ENCODE measurements at places on chromosomes 3 and 15.

DNA sequence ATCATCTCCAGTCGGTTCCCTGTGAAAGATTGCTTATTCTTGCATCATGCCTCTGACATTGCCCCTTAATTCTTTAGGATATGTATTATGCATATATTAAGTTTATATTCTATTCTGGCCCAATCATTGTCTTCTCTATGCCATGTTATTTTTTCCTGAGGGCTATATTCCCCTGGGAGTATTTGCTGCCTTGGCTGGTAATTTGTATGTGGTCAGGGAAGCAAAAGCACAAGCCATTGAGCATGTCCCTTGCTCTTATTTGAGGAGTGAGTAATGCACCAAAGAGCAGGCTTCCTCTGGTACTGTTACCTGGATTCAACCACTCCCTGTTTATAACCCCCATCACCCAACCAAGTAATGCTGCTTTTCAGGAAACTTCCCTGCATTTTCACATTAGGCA, 36.3 kb downstream of the STAC start:
- DNase-seq: no peak

DNA sequence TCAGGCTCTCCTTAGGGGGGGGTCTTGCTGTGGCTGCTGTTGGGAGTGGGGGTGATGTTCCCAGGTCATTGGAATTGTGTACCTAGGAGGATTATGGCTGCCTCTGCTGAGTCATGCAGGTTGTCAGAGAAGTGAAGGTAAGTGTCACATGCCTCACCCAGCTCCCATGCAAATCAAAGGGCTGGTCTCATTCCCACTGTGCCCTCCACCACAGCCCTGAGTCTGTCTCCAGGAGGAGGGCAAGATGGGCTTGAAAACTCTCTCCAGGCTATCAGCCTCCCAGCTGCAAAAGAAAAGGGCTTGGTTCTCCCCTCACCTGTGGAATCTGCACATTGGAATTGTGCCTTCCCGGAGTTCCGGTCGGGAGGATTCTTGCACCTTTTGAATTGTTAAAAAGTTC, 580.5 kb downstream of the NSUN3 start:
- no peak for DNase-seq

- no peak for DNase-seq
Observed at GRCh38 chr15:31806106-31806505, 224.2 kb upstream of the CHRNA7 start.

GRCh38 chr3:104870276-104870675, 496.4 kb upstream of the ALCAM start:
- no peak for DNase-seq

- DNase-seq: no peak
Observed at GRCh38 chr15:78083186-78083585, 5.7 kb upstream of the TBC1D2B start.

- peak; percentile 51 for DNase-seq
Observed at GRCh38 chr15:99486371-99487336, 79.1 kb upstream of the MEF2A start.

GRCh38 chr3:177109688-177110330, 87.5 kb downstream of the TBL1XR1 start:
- no peak for DNase-seq

GRCh38 chr3:53938645-53939044, 47.0 kb upstream of the SELENOK start:
- peak; percentile 15 for DNase-seq

- no peak for DNase-seq
Observed at GRCh38 chr3:126033051-126033745, 50.7 kb downstream of the SLC41A3 start.

- DNase-seq: no peak
Observed at GRCh38 chr15:64678126-64678819, 97.1 kb downstream of the RBPMS2 start.

DNA sequence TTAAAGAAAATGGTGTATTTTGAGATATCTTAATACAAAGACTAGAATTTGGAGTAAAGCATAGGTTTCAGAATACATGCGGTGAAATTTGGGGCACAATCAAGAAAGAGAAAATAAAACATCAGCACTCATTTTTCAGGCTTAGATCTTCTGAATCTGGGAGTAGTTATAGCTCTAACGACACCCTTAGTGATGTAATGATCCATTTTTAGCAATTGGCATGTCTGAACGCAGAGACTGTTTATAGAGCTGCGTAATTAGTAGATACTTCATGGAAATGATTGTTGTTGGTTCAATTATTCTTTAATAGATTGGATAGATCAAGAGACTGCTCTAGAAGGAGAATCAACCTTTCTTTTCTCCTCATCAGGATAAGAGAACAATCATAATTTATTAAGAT, 47.5 kb upstream of the SNRK start:
- no peak for DNase-seq

DNA sequence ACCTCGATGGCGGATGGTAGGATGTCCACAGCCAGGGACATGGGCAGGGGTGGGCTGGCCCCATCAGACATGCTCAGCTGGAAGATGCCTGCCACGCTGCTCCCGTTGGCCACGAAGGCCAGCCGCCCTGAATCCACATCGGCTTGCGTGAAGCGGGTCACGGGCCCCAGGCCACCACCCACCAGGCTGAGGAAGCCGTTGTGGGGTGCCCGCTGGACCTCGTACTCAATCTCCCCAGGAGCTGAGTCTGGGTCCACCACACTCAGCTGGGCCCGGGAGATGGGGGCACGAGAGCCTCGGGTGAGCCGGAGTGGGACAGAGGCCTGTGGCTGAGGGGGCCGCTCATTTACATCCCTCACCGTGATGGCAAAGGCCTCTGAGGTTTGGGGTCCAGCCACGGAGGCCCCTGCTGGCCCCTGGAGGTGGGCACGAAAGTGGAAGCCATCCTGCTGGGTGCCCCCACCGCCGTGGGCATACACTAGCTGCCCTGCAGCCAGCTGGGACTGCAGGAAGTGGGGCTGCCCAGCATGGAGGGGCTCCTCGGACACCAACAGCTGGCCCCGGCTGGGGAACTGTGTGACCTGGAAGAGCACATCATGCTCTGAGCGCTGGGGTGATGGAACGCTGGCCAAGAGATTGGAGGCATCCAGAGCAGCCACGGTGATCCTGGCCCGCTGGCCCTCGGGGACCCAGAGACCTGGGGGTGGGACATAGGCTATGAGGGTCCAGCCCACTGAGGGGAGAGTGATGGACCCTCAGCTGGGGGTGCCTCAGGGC, 29.2 kb downstream of the SNX33 start:
- no peak for DNase-seq

- no peak for DNase-seq
Observed at GRCh38 chr3:177396733-177397132, 199.5 kb upstream of the TBL1XR1 start.

- peak; percentile 85 for DNase-seq
Observed at GRCh38 chr3:175082631-175083030, 223.5 kb downstream of the NAALADL2 start.

DNA sequence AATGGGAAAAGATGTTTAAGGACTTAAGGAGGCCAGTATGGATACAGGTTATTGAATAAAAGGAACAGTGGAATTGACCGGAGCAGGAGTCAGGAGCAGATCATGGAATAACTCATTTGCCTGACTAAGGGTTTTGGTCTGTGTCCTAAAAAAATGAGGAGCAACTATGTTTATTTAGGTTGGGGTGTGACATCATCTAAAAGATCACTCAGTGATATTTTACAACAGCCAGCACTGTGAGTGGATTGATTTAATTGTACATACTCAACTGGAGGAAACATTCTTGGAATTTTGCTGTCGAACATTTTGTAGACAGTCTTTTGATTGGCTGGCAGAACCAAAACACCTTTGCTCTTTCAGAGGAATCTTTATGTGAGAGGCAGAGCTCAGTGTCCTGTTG, 348.6 kb upstream of the CDIN1 start:
- no peak for DNase-seq

- DNase-seq: no peak
Observed at GRCh38 chr3:23390446-23390845, 187.3 kb downstream of the UBE2E2 start.

DNA sequence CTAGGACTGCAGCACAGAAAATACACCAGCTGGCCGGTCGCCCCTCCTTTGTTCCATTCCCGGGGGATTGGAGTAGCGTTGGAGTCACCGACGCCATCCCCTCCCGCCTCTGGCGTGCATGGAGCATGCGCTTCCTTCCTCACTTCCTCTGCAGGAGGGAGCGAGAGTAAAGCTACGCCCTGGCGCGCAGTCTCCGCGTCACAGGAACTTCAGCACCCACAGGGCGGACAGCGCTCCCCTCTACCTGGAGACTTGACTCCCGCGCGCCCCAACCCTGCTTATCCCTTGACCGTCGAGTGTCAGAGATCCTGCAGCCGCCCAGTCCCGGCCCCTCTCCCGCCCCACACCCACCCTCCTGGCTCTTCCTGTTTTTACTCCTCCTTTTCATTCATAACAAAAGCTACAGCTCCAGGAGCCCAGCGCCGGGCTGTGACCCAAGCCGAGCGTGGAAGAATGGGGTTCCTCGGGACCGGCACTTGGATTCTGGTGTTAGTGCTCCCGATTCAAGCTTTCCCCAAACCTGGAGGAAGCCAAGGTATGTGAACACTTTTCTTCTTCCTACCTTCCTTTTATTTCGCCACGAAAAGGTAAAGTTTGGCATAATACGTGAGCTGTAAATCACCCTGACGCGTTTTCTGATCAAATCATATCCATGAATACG, at the start of gene SCG3:
Gene SCG3, plus strand, starts transcription at position 201 of the 661 bp plus-strand sequence. Its CDS starts 253 bp downstream, at position 454.
- peak; percentile 86 for DNase-seq

- DNase-seq: no peak
Observed at GRCh38 chr3:126459111-126459762, 16.5 kb downstream of the ZXDC start.

- DNase-seq: peak; percentile 53
Observed at GRCh38 chr3:28575100-28575745, 226.6 kb upstream of the AZI2 start.

GRCh38 chr15:74182131-74182530, 8.6 kb downstream of the ISLR start:
- no peak for DNase-seq

GRCh38 chr15:55694652-55695150, 48.3 kb downstream of the PRTG start:
- no peak for DNase-seq

DNA sequence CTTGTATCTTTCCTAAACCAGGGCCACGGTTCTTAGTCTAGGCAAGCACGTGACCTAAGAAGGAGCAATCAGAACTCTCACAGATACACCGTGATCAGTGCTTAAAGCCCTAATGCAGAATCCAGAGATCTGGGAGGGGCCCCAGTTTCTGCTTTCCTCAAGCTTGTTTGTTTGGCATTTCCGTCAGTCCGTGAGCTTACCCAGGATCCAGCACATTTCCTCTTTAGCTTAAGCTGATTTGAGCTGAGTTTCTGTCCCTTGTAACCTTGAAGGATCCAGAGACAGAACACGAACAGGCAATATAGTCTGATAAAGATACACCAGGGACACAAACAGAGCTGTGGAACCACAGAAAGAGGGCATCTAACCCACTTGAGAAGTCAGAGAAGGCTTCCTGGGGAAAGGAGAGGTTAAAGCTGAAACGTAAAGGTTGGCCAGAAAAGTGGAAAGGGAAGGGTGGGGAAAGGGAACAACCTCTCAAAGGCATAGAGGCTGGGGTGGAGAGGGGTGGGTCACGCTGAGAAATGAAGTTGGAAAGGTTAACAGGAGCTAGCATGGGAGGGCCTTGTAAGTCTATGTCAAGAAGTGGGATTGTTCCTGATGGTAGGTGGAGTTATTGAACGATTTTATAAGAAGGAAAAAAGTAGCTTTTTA, 42.1 kb upstream of the RARB start:
- no peak for DNase-seq

GRCh38 chr3:87025661-87026645, 35.0 kb upstream of the VGLL3 start:
- no peak for DNase-seq

DNA sequence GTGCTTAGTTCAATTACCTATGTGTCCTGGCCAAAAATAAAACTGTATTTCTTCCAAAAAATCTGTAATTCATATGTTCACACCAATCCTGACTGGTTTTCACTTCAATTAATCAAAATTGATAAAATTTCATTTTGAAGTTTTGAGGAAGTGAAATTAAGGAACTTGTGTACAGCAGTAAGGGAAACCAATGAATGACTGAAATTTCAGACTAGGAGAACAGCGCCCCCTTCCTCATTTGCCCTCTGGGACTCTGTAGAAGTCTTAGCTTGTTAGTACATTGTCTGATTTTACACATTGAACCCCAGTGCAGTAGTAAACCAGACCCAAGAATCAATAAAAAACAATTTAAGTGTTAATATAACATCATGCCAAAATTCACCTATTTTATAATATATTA, 495.3 kb upstream of the AGTR1 start:
- no peak for DNase-seq

GRCh38 chr3:188106887-188107830, 46.8 kb upstream of the LPP start:
- no peak for DNase-seq

DNA sequence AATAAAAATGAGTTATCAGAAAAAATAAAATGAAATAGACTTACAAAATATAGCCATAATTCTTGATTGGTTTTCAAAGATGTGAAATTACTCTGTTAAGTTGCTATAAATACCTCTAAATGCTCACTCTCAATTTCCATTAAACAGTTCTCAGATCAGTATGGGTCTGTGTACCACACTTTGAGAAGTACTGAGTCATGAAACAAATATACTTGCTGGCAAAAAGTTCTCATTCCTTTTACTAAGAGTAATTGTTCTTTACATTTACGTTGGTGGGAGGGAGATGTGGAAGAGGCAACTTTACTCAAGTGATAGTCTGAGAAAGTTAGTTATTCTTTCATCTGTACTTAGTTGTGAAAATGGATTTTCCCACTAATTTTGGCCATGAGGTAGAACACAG, 96.3 kb downstream of the ZNF385D start:
- no peak for DNase-seq

DNA sequence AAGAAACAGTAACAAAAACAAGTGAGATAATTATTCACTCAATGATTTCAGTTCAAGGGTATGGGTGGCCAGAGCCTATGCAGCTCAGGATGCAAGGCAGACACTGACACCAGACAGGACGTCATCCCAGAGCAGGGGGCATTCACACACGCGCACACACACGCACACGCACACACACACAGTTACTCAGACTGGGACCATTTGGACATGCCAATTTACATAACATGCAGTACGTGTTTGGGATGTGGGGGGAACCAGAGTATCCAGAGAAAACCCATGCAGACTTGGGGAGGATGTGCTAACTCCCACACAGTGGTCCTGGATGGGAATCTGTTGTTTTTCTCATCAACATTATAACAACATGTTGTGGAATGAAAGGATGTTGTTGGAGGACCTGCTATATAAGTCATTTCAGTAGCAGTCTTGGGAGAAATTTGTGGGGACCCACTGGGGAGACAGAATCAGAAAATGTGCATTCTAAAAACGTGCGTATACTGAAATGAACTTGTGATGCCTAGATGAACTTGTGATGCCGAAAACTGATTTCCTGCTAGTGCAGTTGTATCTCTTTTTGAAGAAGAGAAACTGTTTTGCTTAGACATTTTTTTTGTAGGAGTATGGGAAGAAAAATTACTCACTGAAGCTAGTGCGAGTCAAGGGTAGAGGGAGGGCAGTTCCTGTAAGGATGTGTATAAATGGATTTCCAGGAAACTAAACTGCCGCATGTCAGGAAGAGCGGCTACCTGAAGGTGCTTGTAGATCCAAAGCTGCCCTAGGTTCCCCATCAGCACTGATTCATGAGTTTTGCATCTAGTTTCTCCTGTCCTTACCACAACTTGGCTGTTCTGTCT, 25.2 kb downstream of the CD200 start:
- no peak for DNase-seq
